ENCODE measurements at places on chromosomes 11 and 22.

GRCh38 chr22:40094485-40094884, 83.2 kb upstream of the TNRC6B start:
- DNase-seq: no peak

DNA sequence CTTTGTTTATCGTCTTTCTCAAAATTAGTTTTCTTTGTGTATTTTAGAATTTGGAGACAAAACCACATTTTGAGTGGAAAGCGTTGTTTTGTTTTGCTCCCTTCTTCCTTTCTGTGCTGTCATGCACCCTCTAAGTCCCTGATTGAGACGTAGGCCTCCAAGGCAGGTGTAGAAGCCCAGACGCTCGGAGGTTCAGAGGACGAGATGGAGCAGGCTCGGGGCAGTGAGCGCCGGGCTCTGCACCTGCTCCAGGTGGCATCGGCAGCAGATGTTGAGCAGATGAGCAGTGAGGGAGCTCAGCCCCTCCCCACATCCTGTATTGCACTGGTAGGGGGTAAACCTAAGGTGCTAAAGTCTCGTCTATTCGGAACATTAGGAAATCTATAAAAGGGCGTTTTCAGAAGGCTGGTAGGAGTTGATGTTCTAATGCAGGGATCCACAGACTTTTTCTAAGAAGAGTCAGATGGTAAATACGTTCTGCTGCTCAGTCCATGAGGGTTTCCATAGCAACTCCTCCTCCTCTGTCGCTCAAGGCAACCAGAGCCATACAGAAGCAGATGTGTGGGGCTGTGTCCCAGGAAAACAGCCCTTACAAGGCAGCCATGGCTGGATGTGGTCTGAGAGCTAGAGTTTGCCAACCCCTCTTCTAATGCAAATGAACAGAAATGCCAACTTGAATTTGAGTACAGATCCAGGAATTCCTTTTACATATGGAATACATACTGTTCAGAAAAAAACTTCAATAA, 724.2 kb downstream of the BRD1 start:
- DNase-seq: no peak

DNA sequence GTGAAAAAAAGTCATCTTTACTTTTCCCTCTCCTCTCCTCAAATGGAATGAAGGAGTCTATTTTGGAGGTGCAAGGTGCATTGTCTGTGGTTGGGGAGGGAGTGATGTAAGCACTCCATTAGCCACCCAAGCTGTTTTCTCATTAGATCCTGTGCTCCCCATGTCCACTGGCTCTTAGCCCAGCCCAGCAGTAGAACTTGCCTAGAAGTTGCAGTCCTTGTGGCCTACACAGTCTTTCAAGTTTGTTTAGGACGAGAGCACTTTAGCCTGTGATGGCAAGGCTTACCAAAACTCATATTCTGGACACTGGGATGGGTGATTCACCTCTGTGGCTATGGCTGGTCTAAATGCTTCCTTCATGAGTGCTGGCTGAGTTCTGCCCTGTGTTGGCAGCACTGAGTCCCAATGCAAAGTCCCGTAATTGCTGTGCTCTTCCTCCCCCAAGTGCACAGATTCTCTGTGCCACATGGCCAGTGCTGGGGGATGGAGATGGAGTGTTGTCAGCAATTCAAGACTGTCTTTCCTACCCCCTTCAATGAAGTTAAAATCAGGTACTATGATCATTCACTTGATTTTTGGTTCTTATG, 15.8 kb downstream of the SLC22A25 start:
- no peak for DNase-seq

DNA sequence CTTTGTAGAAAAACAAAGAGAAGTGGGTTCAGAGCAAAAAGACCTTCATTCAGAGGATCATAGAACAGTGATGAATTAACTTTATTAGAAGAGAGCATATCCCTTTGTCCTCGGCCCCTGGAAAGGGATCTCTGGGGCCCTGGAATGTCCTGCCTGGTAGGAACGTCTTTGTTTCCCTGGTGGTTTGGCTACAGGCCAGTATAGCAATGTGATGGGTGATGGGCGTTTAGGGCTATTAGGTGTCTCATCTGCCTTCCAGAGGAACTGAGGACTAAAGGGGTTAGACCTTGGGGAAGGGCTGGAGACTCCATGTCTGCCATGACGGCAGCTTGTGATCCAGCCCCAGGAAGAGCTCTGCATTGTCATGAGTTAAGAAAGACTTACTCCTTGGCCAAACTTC, 9.1 kb downstream of the APOL4 start:
- DNase-seq: no peak

DNA sequence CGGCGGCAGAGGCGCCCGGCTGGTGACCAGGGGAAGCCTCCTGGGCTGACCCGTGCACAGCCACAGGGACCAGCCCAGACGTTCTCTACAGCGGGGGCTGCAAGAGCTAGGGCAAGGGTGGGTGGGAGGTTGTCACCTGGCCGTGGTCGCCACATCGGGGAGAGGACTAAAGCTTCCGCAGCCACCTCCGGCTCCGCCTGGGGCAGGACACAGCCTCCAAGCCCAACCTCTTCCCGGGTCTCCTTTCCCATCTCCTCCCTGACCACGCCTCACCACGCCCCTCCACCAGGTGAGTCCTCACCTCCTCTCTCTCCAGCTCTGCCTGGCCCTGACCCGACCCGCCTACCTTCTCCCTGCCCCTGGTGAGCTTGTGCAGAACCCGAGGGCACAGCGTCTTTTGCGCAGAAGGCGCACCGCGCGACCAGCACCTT, 75.9 kb upstream of the LMO1 start:
- no peak for DNase-seq

GRCh38 chr11:73949912-73950311, 914 bp upstream of the DNAJB13 start:
- DNase-seq: no peak

DNA sequence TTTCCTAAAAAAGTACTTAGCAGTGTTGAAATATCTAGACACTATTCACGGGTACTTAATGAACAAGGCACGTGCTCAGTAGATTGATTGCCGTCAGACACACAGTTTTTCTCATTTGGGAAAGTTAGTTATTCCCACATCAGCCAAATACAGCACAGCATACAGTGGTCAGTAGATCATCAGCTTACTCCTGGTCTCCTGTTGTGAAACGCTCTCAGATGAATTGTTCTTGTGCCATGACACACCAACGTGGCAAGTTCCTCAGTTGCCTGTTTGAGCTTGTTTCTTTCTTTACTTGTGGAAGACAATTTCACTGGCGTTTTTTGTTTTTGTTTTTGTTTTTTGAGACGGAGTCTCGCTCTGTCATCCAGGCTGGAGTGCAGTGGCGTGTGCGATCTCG, 8.6 kb downstream of the TAB1 start:
- no peak for DNase-seq

GRCh38 chr11:109304159-109304558, 117.8 kb upstream of the C11orf87 start:
- DNase-seq: no peak

- DNase-seq: peak; percentile 56
Observed at GRCh38 chr22:44618400-44618799, 83.6 kb upstream of the PRR5 start.

DNA sequence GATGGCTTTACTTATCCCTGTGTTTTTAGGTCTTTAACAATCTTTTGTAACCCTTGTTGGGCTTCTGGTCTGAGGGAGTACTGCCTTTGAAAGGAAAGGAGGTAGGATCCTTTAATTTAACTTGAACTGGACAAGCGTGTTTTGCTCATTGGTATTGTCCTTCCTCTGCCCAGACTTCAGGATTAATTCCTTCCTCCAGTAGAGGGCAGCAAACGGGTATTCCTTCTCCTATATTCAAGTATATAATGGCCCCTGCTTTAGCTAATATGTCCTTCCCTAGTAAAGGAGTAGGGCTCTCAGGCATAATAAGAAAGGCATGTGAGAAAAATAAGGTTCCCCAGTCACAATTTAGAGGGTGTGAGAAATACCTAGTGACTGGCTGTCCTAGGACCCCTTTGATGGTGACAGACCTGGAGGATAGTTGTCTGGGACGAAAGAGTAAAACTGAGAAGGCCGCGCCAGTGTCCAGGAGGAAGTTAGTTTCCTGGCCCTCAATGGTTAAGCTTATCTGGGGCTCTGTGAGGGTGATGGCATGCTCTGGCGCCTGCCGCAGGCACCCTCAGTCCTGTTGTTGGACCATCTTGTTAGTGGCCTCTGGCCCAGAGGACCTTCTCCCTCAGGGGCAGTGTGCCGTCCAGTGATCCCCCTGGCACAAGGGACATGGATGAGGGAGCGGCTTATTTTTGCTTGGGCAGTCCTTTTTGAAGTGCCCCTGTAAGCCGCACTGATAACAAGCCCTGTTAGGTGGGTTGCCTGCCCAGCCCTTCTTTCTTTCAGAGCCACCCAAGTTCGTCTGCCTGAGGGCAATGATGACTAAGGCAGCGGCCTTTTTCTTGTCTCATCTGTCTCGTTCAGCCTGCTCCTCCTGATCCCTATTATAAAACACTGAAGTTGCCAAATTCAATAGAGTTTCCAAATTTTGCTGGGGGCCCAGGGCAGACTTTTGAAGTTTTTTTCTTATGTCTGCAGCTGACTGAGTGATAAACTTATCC, 51.8 kb downstream of the C11orf71 start:
- peak; percentile 59 for DNase-seq

DNA sequence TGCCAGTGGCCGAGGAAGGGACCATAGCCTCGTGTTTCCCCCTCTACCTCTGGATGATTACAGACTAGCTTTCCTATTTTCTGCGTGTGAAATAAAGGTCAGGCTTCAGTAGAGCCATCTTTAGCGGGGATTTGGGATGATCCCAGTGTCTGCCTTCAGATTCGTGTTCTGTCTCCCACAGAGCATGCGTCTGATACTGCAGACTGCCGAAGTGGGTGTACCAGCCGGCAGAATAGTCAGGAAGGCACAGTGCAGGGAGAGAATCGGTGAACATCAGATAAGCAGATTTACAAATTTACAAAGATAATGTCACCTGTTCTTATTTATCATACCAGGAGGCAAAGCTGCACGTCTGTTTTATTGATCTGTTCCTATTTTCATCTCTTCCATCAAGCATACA, 11.1 kb downstream of the CTTN start:
- DNase-seq: no peak

DNA sequence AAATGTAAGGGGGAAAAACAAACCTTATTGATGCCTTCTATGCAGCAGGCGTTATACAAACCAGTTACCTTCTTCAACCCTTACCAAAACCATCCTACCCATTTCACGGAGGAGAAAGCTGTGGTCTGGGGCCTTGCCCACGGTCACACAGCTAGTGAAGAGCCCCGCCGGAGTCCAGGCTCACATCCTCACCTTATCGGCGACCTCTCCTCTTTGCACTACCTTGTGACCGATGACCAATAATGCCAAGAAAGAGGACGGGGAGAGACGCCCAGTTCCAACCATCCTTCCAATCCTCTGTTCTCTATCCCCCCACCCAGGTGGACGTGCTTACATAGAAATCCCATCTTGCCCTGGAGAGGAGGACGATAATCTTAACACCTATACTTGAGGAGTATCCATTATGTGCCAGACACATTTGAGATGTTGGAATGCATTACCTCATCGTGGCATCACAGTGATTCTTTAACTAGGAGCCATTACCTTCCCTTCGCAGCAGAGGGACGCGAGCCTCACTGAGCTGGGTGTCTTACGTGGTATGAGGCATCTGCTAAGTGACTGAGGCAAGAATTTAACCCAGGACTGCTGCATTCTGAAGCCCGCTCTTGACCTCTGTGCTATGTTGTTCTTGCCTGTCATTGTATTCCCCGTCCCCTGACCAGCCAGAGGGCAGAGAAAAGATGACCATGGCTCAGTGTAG, 253.7 kb upstream of the B3GAT1 start:
- DNase-seq: no peak

- no peak for DNase-seq
Observed at GRCh38 chr11:110153474-110153873, 60.3 kb downstream of the ZC3H12C start.
